ENCODE measurements at places on chromosomes 16 and 17.

DNA sequence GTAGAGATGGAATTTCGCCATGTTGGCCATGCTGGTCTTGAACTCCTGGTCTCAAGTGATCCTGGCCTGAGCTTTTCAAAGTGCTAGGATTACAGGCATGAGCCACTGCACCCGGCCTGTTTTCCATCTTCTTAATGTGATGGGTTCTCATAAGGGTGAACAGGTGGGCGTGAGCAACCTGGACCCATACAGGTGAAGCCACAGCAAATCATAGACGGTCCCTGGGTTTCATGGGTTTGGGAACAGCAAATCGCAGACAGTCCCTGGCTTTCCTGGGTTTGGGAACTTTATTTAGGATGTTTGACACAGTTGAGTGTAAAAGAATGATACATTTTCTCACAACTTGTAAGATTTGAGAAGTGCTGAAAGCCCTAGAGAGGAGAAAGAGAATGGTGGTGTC is 12.9 kb upstream of the MEIOB start:
- DNase-seq, result no peak

GRCh38 chr17:76716146-76716838 is 5.5 kb upstream of the MXRA7 start:
- DNase-seq, result peak; percentile 70

GRCh38 chr17:51427856-51428255 is 167.5 kb downstream of the UTP18 start:
- DNase-seq, result peak; percentile 50

GRCh38 chr16:23207485-23207884 is 24.9 kb downstream of the SCNN1G start:
- no peak for DNase-seq

- DNase-seq, result no peak
Measured at GRCh38 chr17:80286638-80286960, 25.9 kb downstream of the RNF213 start.

DNA sequence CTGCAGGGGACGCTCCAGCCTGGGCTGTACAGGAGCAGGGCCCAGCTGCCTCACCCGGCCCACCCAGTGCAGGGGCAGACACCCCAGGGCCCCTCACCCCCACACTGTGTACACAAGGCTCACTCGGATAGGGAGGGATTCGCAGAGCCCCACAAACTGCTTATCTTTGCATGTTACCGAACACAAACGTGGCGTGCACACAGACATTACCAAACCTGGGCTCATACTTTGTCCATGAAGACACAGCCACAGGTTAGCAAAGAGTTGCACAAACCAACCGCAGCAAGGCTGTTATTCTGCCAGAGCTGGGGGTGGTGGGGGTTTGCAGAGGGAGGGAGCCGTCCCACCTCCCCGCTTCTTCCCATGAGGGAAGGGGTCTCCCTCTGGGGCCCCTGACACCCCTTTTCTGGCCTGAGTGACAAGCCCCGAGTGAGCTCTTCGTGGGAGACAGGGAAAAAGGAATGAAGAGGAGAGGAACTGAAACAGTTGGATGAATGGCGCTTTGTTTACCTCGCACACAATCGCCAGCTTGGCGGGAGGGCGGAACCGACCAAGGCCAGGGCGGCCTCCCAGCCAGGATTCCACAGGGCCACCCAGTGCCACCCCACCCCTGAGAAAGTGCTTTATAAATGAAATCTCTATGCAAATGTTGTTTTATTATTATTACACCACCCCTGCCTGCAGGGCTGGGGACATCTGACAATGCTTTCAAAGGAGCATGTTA is 434 bp upstream of the CPSF4L start:
- no peak for DNase-seq

- no peak for DNase-seq
Measured at GRCh38 chr16:88317613-88317965, 65.2 kb upstream of the ZNF469 start.

- DNase-seq, result no peak
Measured at GRCh38 chr16:73010150-73010676, 37.7 kb downstream of the ZFHX3 start.

- no peak for DNase-seq
Measured at GRCh38 chr17:50518384-50519023, 10.3 kb downstream of the MYCBPAP start.

GRCh38 chr17:75063626-75064025 is 16.6 kb downstream of the KCTD2 start:
- DNase-seq, result no peak

GRCh38 chr16:24255456-24256371 is at the start of gene CACNG3:
TSS of gene CACNG3 (plus strand) at chr16:24256335. CDS start at chr16:24256755, 420 bp downstream.
- DNase-seq, result peak; percentile 29

DNA sequence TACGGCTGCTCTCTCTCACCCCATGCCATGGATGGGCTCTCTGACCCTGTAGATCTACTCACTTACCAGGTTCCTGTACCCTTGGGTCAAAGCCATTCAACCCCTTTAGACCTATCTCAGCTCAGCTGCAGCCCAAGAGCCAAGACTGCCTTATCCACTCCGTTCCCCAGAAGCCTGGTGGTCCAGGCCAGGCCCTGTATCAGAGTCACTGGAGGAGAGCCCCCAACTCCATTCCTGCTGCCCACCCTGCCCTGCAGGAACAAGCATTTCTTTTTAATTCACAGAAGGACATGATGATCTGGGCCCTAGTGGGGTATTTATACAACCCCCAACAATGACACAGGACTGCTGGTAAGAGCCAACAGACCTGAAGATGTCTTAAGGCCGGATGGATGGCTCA is 76.8 kb downstream of the AIPL1 start:
- no peak for DNase-seq

- no peak for DNase-seq
Measured at GRCh38 chr17:78000341-78000740, 41.8 kb downstream of the TNRC6C start.

DNA sequence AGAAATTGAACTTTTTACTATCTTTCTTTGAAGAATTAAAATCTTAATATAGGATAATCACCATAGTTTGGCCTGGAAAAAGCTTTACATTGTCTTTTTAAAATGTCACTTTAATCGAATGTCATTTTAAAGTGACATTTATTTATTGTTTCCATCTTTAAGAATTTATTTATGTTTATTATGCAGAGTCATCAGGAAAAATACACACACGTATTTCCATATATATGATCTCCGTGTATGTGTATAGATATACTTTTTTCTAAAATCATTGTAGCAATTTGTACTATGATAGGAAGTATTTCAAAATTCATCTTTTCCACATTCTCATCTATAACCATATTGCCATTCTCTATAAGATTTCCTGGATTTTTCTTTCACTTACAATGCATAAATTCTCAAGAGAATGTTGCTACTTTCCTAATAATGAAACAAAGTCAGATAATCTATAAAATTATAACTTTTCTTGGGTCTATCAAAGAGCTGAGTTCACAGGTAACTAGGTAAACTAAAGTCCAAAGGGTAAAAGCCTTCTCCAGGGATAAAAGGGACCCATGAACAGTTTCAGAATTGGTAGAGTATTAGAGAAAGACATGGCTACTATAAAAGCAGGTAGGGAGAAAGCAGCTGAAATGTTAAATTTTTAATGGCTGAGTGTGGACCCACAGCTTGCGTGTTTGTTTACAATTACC is 11.9 kb downstream of the ABCA8 start:
- no peak for DNase-seq

DNA sequence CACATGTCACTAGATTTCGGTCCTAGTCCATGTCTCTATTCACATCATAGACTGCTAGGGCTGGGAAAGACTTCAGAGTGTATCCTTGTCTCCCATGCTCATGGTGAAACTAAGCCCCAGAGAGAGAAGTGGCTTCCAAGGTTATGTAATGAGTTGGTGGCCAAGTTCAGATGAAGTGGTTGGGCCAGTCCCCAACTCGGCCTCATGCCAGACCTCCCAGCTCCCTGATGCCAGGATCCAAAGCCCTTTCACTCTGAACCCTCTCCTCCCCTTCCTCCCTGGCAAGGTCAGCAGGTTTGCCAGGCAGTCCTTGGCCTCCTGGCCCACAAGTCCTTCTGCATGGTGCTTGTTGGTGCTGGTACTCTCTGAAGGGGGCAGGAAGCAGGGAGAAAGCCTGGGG is 189.7 kb downstream of the AXIN2 start:
- no peak for DNase-seq

DNA sequence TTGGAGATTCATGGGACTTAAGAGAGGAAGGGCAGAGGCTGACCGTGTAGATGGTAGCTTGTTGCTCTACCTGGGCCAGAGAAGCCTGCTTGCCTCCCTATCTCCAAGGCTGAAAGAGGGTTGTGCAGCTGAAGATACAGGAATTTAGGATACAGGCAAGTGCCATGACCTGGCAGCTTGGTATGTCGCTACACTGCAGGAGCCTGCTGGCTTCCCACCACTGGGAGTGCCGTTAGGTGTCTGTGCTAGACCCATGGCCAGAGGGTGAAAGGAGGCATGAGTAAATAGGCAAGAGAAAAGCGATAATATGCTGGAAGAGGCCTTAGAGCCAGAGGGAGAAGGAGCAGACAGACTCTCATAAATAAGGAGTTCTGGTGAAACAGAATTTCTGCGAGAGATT is 10.6 kb downstream of the NAA60 start:
- DNase-seq, result no peak

- DNase-seq, result no peak
Measured at GRCh38 chr17:44079877-44080821, 9.6 kb downstream of the G6PC3 start.

- no peak for DNase-seq
Measured at GRCh38 chr17:43667947-43668348, 6.2 kb upstream of the MEOX1 start.

- DNase-seq, result no peak
Measured at GRCh38 chr16:49003022-49003421, 278.6 kb downstream of the CBLN1 start.

- no peak for DNase-seq
Measured at GRCh38 chr16:77273815-77274214, 74.6 kb downstream of the SYCE1L start.

DNA sequence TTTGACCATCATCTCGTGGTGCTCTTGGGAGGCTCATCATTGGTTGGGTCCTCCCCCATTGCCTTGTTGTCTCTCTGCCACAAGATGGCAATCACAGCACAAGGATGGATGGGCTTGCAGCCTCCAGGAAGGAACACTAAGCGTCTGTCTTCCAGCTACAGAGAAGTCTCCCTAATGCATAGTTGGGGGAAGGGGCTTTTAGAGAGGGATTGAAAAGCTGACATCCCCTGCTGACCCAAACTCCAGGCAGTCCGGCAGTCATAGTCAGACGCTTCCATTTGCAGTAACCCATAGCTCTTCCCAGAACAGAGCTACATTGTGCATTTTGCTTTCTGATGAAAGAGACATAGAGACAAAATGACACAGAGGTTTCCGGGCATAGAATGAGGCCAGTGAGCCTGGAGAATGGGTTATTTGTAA is 111.4 kb downstream of the UTP18 start:
- DNase-seq, result no peak

GRCh38 chr17:48715496-48716399 is 6.6 kb downstream of the PRAC1 start:
- no peak for DNase-seq

GRCh38 chr16:83717814-83718213 is 90.0 kb upstream of the HSBP1 start:
- no peak for DNase-seq

DNA sequence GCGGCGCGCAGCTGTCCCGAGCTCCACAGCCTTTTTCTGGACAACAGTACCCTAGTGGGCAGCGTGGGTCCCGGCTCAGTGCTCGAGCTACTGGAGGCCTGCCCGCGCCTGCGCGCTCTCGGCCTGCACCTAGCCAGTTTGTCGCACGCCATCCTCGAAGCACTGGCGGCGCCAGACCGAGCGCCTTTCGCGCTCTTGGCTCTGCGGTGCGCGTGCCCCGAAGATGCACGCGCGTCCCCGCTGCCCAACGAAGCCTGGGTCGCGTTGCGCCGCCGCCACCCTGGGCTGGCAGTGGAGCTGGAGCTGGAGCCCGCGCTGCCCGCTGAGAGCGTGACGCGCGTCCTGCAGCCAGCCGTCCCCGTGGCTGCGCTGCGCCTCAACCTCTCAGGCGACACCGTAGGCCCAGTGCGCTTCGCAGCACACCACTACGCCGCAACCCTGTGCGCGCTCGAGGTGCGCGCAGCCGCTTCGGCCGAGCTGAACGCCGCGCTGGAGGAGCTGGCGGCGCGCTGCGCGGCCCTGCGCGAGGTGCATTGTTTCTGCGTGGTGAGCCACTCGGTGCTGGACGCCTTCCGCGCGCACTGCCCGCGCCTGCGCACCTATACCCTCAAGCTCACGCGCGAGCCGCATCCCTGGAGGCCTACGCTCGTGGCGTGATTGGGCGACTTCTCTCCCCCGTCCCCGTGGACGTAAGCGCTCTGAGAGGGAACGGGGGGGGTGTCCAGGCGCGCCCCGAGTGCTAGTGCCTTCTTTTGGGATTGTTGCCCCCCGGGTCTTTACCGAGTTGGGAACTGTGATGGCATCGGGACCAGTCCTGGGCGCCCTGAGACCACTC is 1.2 kb upstream of the HSF4 start:
- no peak for DNase-seq

DNA sequence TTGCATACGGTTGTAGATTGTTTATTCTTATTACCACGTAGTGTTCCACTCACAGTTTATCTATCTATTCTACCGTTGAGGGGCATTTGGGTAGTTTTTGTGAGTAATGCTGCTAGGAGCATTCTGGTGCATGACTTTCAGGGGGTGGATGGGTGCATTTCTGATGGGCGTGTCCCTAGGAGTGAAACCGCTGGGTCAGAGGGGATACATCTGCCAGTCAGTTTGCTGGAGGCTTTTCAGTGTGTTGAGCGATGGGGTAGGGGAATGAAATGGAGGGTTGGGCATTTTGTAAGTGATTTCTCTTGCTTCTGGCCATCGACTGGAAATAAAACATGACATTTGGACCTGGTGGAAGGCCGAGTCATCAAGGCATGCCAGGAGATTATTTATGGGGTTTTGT is 17.0 kb upstream of the IRX3 start:
- no peak for DNase-seq

DNA sequence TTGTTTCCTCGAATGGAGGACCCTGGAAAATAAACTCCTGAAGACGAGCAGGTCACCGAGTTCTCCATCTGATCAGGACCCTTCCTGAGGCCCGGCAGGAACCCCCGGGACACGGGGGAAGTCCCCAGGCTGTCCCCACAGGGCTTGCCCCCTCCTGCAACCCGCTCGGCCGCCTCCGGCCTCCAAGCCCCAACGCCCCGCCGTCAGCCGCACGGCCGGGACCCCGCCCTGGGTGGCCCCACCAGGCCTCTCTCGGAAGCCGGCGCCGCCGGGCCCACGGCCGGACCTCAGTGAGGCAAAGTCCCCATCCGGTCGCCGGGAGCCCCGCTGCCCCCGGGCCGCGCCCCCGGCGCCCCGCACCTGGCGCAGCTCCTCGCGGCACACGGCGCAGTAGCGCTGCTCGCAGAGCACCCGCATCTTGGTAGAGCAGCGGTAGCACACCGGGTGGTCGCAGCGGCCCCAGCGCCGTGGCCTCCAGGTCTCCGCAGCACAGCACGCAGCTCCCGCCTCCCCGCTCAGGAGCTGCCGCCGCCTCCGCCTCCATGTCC is 383 bp downstream of the ZNF598 start:
- no peak for DNase-seq

GRCh38 chr17:33500151-33500550 is 207.1 kb upstream of the ASIC2 start:
- DNase-seq, result no peak

DNA sequence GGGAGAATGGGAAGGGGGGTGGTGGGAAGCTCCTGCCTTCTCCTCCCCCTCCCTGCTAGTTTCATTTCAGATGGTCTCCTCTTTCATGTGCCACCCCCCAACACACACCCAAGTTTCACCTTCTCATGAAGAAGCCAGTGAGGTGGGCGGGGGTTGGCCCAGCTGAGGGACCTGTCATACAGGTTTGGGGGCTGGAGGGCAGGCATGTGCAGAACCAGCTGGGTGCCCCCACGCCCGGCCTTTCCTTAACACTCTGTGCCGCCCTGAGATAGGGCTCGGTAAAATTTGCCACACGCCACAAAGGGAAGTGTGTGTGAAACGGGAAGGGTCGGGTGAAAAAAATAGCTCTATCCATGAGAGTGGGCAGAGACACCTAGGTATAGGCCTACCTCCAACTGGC is 57.4 kb downstream of the PIPOX start:
- DNase-seq, result no peak

Measured in activated CD8-positive, alpha-beta memory T cell treated with anti-CD3 and anti-CD28 coated beads, Interleukin-2, amount 50 U/mL, for 4 hours (primary cell).